D341Med (cell line): ENCODE measurements at places on chromosomes 3 and 15.

GRCh38 chr3:138985932-138986331, 20.1 kb downstream of the PRR23A start:
- DNase-seq: no peak

DNA sequence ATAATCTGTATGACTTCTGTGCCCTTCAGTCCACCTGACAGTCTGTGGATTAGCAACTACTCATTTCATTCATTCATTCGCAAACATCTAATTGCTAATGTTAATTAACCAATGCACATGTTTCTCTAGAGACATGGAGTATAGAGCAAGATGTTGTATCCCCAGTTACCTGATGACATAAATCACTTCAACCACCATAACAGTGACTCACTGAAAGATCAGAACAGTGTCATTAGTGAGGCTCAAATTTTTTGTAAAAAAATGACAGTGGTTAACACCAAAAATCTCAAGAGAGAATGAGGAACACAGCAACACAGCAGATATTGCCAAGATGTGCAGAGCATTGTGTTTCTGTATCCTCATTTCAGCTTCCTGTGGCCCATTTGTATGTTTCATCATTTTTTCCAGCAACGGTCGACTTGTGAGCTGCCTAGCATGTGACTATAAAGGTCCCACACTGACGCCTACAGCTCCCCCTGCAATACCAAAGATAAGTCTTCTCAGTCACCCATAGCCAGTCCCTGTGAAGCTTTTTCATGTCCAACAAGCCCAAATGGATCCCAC, 3.7 kb upstream of the PLD1 start:
- DNase-seq: no peak

DNA sequence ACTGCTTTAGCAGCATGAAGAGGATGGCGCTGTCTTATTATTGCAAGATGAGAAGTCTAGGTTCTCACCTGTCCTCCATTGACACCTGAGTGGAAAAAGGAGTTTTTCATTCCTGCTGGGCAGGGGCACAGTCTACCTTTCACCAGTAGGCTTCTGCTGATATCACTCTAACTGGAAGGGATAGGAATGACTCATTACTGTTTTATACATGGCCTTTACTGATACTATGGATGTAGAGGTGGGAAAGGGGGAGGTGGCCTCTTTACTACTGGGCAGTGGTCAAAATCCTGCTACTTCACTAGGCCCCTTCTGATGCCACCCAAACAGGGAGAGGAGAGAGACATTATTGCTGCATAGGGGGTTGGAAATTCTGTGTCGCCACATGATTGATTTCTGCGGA, 97.8 kb downstream of the BBX start:
- no peak for DNase-seq

DNA sequence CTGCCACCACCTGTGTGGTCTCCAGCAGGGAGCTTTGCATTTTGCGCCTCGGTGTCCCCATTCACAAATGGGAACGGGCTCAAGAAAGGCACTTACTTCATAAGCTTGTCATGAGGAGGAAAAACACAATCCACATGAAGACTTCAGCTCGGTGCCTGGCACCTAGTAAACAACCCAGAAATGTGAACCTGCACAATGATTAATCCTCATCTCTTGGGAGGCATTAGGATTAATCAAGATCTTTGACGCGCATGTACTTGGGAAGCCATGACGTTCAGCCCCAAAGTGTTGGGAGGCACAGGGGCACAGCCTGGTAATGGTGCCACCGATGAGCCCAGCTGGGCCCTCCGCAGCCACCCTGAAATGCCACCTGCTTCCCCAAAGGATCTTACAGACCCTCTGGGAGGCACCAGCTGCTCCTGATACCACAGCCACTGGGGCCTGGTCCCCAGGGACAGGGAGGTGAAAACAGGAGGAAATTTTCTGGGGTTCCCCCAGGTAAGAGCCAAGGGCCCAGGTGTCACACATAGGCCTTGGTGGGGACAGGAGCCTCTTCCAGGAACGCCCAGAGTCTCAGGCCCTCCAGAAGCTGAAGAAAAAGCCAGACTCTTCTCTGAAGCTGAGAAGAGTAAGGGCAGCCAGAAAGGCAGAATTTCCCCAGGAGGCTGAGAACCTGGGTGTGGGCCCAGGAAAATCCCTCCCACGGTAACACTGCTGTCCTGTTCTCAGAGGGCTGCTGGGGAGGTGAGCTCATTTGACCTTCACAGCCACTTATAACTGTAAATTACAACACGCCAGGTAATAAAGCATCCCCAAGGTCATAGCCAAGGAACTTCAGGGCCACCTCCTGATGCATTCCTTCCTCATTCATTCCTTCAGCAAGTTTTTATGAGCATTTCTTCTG, 507.5 kb downstream of the SHQ1 start:
- peak; percentile 77 for DNase-seq

- DNase-seq: no peak
Observed at GRCh38 chr15:66153549-66154415, 99.8 kb downstream of the MEGF11 start.

GRCh38 chr3:33826688-33827087, 28.3 kb downstream of the PDCD6IP start:
- DNase-seq: no peak
